ENCODE measurements at places on chromosomes 11 and 22. TPM values are rescaled to one million over a fixed set of nuclear protein-coding genes. Genes with fewer than 3 reads are reported as not detected.

The FXYD6 gene
- not detected for total RNA-seq

DNA sequence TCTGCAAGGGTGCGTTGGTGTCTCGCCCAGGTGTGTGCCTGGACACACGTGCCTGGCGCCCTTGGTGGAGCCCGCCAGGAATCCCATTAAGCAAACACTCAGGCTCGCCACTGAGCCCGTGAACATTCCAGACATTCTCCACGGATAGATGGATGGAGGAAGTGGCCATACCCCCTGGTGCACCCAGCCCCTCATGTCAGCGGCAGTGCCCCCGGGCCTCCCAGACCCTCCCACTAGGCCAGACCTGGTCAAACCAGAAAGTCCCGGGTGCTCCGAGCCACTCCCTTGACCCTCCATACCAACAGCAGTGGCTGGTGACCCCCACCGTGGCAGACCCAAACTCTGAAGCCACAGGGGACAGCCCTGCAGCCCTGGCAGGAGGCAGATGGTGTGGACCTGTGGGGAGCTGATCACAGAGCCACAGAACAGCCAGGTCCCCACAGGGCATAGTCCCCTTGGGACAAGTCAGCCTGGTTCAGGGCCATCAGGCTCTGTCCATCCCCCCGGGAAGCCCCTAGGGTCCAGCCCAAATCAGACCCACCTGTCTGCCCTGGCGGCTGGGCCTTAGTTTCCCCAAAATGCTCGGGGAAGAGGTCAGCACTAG, 1.9 kb downstream of the EPS8L2 start:
- no peaks in the 10 kb centered on the region for H3K36me3 ChIP-seq
- H3K27ac ChIP-seq = no peak overlapping the region
- DNase-seq = no peak
- no peaks in the 10 kb centered on the region for H3K27me3 ChIP-seq
- H3K4me3 ChIP-seq = no peak overlapping the region

The CHRNA10 gene
- total RNA-seq = 0.71 TPM

The TCN2 gene
- 4.5 TPM for total RNA-seq

DNA sequence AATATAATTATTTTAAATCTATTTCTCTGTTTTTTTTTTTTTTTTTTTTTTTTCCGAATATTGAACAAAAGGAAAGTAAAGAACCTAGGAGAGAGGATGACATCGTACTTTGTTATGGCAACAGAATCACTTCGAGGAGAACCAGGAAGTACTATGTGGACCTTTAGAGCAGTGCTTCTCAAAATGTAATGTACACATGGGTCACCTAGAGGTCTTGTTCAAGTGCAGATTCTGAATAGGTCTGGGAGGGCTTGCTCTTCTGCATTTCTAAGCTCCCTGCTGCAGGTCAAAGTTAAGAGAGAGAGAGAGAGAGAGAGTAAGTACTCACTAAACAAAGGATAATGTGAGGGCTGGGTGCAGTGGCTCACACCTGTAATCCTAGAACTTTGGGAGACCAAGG, 419.5 kb upstream of the TENM4 start:
- no peaks in the 10 kb centered on the region for H3K4me1 ChIP-seq
- H3K27ac ChIP-seq = no peak overlapping the region
- no peaks in the 10 kb centered on the region for H3K27me3 ChIP-seq
- DNase-seq = no peak
- H3K36me3 ChIP-seq = no peaks in the 10 kb centered on the region

- H3K36me3 ChIP-seq = no peaks in the 10 kb centered on the region
- H3K27ac ChIP-seq = no peak overlapping the region
- no peaks in the 10 kb centered on the region for H3K4me1 ChIP-seq
- no peak overlapping the region for H3K4me3 ChIP-seq
- H3K27me3 ChIP-seq = no peaks in the 10 kb centered on the region
- DNase-seq = no peak
Measured at GRCh38 chr22:48306785-48307510, 1520.7 kb downstream of the BRD1 start.

The PLEKHA7 gene
- not detected for total RNA-seq

Data from SJSA1 (cell line).